ENCODE measurements at places on chromosomes 6 and 20.

DNA sequence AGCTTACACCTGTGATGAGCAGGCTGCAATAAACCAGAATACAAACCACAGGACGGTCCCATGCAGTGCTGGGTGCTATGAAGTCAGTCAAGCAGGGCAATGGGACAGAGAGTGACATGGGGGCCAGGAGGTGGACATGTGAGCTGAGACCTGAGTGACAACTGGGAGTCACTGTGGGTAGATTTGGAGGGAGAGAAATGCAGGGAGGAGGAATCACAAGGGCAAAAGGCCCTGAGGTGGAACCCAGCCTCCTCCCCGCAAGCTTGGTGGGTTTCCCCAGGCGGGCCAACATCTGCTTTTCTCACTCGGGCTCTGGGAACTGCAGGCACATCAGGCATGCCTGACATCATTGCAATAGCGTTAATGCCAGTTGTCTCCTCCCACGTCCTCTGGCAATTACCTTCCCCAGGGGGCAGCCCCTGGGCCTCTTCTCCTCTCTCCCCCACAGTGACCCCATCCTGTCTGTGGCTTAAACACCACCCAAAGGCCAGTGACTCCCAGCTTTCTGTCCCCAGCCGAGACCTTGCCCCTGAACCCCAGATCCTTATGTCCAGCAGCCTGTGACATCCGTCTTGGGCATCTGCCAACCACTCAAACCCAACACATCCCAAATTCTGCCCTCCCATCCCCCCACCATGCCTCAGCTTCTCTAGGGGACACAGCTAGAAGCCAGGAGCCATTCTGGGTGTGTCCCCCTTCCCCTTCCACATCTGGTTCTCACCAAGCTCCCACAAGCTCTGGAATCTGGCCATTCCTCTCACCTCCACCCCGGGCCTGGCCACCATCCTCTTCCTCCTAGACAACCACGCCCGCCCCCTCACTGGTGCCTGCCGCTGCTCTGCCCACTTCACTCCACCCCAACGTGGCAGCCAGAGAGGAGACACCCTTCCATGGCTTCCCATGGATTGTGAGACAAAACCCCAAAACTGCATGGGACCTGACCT is 28.2 kb downstream of the PDRG1 start:
- DNase-seq: peak; percentile 25

DNA sequence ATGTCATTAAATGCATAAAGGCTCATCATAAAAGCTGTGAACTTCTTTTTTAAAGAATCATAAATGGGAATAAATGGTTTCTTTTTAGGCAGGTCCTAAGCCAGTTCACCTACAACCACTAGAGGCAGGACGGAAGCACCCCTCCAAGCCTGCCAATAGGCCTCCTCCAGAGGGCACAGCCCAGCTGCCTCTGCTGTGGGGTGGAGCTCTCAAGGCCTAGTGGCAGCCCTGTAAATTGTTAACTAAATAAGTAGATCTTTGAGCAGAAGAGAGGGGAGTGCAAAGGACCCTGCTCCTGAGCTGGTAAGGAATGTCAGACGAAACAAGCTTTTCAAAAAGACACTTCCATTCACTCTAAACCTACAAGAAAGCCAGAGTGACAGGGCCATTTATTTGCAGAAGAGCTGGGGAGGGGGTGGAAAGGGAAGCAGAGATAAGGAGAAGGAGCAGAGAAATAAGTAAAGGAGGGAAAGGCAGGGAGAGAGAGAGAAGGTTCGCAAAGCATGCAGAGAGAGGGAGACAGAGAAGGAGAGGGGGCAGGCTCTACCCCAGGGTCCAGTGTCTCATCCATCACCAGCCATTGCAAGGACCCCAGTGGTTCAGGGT is 18.0 kb upstream of the MAFB start:
- DNase-seq: no peak

DNA sequence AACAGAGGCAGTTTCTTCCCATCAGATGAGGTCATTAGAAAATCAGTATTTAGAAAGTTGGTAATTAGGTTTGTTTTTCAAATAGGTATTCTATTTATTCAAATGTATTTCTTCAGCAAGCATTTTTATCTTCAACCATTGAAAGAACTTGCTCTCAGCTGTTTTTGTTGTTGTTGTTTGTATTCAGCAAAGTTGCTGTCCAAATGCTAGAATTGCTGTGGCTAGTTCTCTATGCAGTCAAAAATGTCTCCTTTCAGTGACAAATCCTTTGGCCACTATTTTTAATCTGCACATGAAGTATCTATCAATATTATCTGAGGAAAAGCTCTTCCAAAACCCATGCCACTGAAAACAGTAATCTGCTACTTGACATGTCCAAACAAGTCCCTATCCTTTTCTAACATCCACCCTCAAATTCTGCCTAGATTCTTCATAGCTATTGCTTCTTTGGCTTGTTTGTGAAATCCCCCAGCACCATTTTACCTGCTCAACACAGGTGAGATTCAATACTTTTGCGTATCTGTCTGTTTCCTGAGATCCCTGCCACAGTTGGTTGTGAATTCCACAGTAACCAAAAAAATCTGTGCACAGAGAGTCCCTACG is 1005.4 kb downstream of the GRIK2 start:
- DNase-seq: no peak

GRCh38 chr20:11229772-11230171 is 556.0 kb upstream of the JAG1 start:
- no peak for DNase-seq

DNA sequence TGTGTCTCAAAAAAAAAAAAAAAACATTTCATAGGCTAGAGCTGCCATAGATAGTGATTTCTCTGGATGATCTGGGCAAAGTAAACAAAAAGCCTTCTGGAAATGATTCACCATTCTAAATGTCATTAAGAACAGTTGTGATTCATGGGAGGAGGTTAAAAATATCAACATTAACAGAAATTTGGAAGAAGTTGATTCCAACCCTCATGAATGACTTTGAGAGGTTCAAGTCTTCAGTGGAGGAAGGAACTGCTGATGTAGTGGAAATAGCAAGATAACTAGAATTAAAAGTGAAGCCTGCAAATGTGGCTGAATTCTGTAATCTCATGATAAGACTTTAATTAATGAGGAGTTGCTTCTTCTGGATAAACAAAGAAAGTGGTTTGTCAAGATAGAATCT is 26.8 kb upstream of the MMP24 start:
- no peak for DNase-seq

DNA sequence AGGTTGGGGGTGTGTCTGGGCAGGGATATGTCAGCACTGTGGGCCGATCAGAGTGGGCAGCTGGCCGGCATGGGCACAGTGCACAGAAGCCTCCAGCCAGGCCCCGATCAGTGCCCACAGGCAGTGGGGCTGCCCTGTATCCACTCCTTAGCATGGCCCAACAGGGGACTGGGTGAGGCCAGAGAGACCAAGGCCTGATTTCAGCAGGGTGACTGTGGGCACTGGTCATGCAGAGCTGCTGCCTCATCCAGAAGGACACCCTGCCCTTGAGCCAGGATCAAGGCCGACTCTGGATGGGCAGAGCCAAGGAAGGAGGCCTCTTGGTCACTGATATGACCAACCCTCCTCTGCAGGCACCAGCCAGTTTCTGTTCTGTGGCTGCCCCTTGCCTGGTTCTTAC is 159.7 kb downstream of the CDH4 start:
- no peak for DNase-seq

GRCh38 chr6:168438783-168439520 is 2.0 kb upstream of the SMOC2 start:
- DNase-seq: no peak

- no peak for DNase-seq
These were observed 47.8 kb downstream of the ELOVL5 start for GRCh38 chr6:53300656-53301551.

DNA sequence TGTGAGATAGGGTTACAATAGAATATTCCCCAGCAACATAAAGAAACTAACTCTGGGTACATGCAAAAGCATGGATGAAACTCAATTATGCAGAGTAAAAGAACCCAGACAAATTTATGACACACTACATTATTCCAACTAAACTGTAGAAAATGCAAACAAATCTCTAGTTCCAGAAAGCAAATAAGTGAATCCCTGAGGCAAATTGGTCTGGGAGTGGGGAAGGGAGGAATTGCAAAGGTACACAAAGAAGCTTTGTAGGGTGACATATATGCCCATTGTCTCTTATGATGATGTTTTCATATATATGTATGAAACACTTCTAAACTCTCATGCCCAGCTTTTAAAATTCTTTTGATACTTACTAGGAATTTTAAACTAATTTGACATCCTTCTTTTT is 266.0 kb downstream of the CDKAL1 start:
- no peak for DNase-seq

DNA sequence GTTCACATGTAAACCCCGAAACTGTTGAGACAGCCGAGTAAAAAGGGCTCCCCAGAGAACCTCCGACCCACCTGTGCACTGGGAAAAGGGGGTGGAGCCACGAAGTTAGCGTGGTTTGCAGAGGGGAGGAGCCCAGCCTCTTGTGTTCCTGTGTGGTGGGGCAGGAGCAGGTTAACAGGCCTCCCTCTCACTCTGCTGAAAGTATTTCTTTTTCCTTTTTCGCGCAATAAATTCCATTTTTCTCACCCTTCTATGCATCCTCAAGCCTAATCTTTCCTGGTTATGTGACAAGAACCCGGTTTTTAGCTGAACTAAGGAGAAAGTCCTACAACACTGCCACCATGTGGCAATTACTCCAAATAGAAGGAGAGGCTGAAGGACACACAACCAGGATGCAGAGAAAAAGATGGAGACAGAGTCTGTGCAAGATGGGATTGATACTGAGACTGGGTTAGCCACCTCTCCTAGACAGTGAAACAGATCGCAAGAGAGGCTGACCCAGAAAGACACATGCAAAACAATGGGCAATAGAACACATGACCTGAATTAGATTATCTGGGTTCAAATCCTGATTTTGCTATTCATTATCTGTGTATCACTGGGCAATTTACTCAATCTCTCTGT is 168.7 kb upstream of the PRSS16 start:
- DNase-seq: no peak

DNA sequence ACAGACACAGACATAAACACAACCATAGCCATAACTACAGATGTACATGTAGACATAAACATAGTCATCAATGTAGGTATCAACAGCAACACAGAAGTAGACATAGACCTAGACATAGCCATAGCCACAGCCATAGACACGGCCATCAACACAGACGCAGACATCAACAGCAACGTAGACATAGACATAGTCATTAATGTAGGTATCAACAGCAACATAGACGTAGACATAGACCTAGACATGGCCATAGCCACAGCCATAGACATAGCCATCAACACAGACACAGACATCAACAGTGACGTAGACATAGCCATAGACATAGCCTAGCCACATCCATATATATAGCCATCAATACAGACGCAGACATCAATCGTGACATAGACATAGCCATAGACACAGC is 258.3 kb upstream of the FOXQ1 start:
- DNase-seq: no peak

- DNase-seq: no peak
These were observed 25.4 kb upstream of the KCNB1 start for GRCh38 chr20:49507741-49508434.

DNA sequence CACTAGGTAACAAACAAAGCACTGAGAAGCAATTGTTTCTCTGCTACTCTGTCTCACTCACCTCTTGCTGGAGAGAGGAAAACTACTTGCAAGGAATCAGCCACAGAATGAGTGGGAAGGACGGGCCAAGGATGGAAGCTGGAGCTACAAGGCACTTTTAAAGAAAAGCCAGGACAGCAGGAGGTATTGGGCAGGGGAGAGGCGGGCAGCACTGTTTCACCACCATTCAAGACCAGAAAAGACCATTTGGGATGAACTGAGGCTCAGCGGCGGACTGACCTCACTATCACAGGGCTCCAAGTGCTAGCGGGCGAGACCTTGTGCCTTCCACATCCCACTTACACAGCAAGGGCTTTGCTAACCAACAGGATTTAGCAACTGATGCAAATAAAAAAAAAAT is 137.4 kb downstream of the IPCEF1 start:
- DNase-seq: no peak

GRCh38 chr6:81999270-81999669 is 246.8 kb upstream of the TENT5A start:
- no peak for DNase-seq

DNA sequence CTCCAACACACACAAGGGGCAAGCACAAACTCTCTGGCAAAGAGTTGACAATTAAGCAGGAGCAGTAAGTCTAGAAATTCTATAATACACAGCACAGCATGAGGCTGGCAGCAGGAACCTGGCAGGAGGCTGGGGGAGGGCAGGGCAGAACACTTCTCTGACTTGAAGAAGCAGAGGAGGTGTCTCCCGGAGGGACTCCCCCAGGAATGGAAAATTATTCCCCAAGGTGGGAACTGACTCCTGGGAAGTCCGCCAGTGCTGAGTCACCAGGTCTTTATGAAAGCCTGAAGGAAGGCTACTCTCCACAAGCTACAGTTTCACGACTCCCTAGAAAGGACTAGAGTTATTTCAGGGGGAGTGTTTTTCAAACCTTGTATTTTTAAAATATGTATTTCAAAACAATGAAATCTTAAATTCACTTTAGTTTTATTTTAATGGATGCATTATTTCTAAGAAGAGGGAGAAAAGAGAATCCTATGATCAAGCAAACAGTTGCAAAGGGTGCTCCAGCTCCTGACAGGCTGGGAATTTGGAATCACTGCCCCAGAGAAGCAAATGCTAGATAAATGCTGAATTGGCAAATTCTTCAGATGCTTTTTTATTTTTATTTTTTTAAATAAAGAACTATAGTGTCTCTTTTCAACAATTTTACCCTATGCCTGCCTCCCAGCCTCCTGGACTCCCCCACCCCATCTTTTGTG is 192.8 kb downstream of the LY86 start:
- no peak for DNase-seq

- DNase-seq: no peak
These were observed 1706.7 kb downstream of the HACE1 start for GRCh38 chr6:103153016-103153415.

- peak; percentile 29 for DNase-seq
These were observed 66.7 kb upstream of the TIAM2 start for GRCh38 chr6:154928325-154928922.

DNA sequence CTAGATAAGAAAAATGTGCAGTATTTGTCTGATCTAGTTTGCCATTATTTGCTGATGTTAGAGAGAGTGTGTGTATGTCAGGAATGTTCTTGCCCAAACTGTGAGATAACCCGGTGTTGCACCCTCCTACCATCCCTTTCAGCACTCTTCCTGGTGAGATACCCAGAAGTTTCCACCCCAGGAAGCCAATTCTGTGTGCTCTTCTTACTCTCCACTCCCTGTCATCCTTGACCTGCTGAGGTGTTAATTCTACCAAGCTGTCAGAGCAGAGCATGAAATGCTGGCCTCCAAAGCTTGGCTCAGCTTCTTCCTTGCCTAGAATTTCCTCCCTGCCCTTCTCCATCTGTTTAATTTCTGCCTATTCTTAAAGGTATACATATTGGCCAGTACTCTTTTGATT is 237.3 kb upstream of the CNR1 start:
- no peak for DNase-seq

DNA sequence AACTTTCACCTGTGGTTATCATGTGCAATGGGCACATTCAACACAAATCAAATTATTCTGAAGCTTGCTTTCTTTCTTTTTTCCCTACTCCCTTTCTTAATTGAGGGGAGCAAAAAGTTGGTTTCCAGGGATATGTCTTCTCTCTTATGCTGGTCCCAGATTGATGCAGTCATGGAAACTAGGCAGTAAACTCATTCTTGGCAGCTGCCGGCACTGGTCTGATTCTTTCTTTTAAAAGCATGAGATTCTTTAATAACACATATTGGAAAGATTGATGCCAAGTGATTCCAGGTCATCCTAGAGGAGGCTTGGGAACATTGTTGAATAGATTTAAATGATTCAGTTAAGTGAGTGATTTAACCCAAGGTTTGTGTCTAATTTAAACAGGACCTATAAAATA is 29.0 kb downstream of the PTPRA start:
- no peak for DNase-seq
